CD4-positive, alpha-beta memory T cell (primary cell): ENCODE measurements at places on chromosomes 3 and 15. TPM values are rescaled to one million over a fixed set of nuclear protein-coding genes. Genes with fewer than 3 reads are reported as not detected.

Gene C3orf80
- total RNA-seq, result not detected

Gene PRR20G
- not detected for total RNA-seq

Gene TMCC1
- total RNA-seq, result 39.3 TPM

Gene ZNF662
- total RNA-seq, result 2.7 TPM

Gene KBTBD13
- total RNA-seq, result not detected

DNA sequence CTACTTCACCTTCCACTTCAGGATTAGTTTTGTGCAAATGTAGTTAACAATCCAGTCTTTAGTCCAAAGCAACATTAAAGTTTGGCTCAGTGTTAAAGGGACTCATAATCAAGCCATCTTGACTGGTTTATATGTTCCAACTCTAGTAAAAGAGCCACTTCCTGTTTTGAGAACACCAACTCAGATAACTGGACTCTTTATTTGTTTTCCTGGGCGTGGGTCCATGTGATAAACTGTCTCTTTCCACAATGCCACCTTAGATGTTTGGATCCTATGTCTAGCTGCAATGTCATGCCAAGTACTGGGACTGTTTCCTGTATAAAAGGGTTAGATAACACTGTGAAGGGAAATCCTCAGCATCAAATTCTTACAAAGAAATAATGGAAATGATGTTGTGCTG is 545.0 kb downstream of the PYDC2 start:
- DNase-seq, result no peak

GRCh38 chr3:39187372-39188155 is 4.8 kb downstream of the XIRP1 start:
- DNase-seq, result no peak

GRCh38 chr15:51223771-51224229 is 114.6 kb downstream of the CYP19A1 start:
- DNase-seq, result no peak
